Omental fat pad (tissue), 4 donors: ENCODE measurements at places on chromosomes 7 and 10. TPM values are rescaled to one million over a fixed set of nuclear protein-coding genes. Genes with fewer than 3 reads are reported as not detected.

DNA sequence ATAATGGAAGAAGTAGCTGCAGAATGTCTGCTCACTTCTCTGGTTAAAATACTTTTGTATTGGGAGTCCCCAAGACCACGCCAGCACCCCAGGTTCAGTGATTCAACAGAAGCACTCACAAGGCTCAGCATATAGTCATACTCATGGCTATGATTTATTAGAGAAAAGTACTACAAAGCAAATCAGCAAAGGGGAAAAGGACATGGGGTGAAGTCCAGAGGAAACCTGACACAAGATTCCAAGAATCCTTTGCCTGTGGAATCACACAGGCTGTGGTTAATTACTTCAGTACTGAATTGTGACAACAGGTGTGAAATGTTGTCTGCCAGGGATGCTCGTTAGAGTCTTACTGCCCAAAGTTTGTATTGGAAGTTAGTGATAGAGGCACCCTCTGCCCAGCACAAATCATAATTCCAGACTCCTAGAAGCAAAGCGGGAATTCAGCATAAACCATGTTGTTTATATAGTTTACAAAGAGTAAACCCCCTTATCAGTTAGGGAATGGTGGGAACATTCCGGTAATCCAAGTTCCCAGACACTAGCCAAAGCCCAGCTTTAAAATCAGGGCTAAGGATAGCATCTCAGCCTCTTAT is 79.4 kb downstream of the HYCC1 start:
- DNase-seq: no peak

GRCh38 chr10:119318411-119319160 is 111.2 kb downstream of the GRK5 start:
- DNase-seq: no peak

DNA sequence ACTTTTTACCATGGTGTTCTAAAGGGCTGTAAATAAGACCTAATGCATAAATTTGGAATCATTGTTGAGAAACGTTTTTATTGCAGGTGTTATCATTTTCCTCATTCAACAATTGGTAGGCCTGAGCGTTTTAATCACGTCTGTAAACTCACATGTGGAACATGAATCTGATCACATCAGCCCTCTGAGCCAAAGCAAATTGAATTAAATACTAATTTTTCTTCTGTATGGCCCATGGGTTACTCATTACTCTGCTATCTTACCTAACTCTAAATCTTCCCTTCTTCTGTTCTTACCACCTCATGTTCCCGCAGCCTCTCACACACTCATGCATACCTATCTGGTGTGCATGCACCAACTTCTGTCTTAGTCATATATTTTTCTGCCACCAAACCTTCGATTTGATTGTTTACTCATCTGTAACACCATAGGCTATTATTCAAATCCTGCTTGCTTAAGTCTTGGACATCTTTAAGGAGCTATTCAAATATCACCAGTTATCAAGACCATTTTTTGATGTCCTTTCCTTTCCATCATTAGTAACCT is 82.3 kb downstream of the NXPH1 start:
- DNase-seq: no peak

DNA sequence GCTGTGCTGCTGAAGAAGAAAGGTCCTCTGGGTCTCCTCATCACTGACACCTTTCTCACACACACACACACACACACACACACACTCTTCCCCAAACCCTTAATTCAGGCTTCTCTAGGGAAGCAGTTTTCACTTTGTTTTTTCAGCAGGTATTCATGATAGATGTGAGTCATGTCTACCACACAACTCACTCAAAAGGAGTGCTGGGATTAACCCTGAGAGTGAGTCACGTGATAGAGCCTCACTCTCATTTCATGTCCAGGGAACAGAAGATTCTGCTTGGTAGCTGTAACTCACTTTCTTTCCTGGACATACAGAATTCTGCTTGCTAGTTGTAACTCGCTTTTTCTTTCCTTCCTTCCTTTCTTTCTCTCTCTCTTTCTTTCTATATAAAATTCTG is 45.4 kb downstream of the VIM start:
- DNase-seq: no peak

The GPR158 gene
- total RNA-seq: 0.48 TPM

The ABCB4 gene
- 0.47 TPM for total RNA-seq
